Activated CD4-positive, alpha-beta T cell treated with anti-CD3 and anti-CD28 coated beads, Interleukin-2, amount 50 U/mL, for 4 hours (primary cell): ENCODE measurements at places on chromosomes 6 and 20.

DNA sequence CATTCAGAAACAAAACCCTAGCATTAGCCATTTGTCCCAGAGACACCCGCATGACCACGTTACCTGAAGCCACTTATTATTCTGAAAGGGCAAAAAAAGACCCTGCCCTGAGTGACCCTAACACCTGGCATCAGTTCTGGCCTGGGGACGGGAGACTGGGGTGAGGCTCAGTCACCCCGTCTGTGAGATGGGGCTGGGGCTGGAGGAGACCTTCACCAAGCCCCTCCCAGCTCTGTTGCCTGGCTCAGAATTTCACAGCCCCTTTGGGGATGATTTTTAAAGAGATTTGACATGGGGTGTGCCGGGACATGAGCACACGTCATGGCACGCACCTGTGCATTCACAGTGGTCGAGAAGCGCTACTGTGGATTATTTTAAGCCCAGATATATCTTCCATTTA, 1.4 kb upstream of the BPIFB6 start:
- DNase-seq = no peak

GRCh38 chr6:89562093-89562973, 76.2 kb downstream of the LYRM2 start:
- no peak for DNase-seq

GRCh38 chr20:47029845-47030244, 135.2 kb downstream of the EYA2 start:
- DNase-seq = no peak

- DNase-seq = no peak
These were observed 441.2 kb upstream of the DEFB115 start for GRCh38 chr20:30816182-30816645.

DNA sequence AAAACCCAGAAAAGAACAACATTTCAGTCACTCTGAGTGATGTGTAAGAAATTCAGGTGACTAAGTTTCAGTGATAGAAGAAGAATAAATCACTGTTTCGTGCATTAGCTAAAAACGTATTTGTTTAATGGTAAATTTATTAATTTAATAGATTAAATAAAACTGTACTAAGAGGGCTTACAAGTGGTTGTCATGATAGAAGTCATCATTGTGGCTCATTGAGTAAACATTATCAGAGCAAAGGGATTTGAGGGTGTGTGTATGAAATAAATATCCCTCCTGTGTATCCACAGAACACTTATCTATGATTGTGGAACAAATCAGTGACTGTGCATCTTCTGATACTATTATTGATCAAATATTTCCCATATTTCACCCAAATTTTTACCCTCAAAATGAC, 40.1 kb downstream of the THEMIS start:
- no peak for DNase-seq

- DNase-seq = no peak
These were observed 16.6 kb upstream of the GSTA1 start for GRCh38 chr6:52820198-52820597.

DNA sequence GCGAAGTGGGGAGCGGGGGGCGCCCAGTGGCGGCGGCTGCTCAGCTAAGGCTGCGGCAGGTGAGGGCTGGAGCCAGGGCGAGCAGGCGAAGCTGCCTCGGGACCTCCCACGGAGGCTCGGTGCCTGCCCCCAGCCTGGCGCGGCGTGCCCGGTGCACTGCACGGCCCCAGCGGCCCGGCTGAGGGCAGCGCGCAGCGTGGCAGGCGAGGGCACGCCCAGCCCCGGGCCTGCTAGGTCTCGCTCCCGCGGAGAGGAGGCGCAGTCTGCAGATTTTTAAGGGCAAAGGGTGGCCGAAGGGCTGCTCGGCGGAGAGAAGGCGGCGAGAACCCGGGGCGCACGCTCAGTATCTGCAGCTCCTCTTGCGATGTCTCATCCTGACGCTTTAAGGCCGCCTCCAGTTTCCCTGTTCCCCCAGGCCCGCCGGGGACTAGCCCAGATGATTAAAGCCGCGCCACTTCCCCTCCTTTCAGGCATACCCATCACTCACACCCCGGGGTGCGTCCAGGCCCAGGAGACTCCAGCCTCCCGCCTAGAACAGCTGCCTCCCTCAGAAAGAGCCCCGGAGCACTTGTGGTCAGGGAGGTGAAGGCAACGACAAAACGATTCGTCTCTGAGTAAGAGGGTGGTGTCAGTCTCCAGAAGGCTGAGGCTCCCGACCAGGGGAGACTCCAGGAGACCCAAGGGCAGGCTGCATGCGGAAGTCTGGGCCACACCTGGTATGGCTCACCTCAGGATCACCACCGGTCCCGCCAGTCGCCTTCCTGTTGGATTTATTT, at the start of gene FERMT1:
Gene FERMT1 (minus strand): TSS at position 158 of the 776 bp plus-strand sequence. CDS start 3,476 bp downstream, outside the sequence.
- no peak for DNase-seq

GRCh38 chr6:79498842-79499241, 38.4 kb downstream of the LCA5 start:
- DNase-seq = no peak

DNA sequence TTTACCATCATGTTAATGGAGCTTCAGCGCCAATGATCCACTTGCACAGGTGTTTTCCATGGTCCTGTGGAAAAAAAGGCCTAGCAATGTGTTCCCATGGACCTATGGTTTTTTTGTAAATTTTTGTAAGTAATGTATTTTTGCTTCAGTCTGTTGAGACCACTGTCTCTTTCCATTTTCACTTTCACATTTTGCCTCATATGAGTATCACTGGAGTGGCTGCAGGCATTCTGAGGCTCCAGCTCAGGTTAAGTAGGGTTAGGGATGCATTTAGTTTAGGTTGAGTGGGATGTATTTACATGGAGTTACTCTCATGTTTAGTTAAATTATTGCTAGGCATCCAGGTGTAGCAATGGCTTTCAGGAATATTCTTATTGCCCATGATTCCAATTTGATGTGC, 19.2 kb upstream of the LMBRD1 start:
- no peak for DNase-seq

DNA sequence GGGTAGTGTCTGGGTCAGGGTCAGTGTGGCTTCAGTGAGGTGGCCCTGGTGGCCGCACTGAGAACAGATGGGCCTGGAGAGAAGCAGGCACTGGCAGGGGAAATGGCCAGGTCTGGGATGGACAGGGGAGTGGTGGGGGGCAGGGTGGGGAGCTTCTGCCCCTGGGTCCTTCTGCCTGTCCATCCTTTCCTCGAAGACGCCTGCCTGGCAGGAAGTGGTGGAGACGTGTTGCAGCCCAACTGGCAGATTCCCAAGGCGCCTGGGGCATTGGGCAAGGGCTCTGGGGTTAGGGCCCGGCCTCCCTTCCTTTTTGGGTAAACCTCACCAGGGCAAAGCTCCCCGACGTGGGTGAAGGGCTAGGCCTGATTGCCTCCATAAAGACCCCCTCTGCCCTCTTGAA, 10.4 kb downstream of the SRC start:
- DNase-seq = no peak
